ENCODE measurements at places on chromosomes 3 and 15.

DNA sequence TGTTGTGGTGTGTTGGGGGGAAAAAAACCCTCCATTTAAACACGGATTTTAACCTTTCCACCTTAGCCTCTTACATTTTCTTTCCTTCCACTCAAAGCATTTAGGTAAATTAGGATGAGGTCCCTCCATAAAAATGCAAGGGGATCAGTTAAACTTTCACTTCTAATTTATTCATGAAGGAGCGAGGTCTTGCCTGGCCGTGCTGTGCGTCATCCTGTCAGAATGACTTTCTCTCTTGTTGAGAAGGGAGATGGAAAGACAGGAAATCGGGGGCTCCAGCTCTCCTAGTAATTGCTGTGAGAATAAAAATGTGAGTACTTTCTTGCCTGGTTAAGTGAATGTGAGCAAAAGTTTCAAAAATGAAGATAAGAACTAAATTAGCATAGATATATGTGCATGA is 962.3 kb upstream of the NR2F2 start:
- no peak for DNase-seq

DNA sequence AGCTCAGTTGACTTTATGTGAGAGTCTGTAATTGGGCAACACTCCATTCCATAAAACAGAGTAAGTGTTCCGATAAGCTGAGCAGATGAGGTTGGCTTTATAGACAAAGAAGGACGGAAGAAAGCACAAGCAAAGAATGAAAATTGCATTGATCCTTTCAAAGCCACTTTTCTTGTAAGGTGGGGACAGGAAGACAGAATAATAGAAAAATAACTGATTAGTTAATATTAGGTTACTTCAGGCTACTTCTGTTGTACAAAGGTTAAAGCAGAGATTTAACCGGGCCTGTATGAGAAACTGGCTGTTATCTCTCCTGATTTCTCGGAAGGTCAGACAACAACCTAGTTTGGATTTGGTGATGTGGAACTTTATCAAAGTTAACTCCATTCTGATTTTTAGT is 15.5 kb upstream of the GPR160 start:
- no peak for DNase-seq

DNA sequence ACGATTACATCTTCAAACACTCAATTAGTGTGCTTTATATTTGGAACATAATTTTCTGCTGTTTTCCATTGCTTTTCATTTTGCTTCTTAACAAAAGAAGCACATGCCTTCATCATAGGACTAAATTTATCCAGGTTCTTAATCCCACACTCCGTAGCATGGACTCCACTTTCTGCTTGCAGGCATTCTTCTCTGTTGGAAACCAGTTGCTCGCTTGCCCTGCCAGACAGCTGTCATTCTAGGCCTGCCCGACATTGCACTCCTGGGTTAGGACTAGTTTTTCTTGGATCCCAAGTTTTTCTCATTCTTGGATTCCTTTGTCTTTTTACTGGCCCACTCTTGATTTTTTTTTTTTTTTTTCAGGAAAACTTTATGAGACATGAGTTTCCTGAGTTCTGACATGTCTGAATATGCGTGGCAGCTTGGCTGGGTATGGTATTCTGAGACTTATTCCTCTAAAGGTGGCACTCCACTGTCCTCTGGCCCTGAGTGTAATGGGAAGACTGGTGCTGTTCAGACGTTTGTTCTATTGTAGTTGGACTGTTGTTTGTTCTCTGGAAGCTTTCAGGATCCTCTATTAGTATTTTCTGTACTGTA is 6.3 kb upstream of the ATP1B3 start:
- no peak for DNase-seq

DNA sequence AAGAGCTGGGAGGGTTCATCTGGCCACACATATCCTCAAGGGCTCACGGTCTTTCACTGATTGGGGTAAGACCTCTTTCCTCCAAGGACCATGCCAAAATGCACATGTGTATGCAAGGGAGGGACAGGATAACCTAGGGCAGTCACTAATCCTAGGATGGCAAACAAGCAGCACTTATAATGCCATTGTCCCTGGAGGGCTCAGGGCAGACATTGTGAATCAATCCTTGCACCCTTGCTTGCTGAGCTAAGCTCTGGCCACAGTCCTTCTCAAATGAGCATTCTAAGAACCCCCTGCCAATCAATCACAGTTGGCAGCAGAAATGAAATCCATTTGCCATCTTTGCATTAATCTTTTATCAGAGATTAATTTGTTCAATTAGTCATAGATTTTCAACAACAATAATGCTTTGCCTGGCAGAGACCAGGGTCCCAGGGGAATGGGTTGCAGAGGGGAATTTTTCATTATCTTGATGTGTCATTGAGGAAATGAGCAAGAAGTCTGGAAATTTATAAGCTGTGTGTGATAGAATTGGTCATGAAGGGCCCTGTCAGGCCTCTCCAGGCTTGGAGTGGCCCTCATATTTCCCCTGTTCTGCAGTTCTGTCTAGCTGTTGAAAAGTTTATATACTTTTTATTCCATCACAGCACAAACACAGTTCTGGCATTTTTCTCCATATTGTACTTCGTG is 57.2 kb upstream of the KY start:
- no peak for DNase-seq

GRCh38 chr3:187624588-187624987 is 45.6 kb downstream of the SST start:
- DNase-seq = no peak

DNA sequence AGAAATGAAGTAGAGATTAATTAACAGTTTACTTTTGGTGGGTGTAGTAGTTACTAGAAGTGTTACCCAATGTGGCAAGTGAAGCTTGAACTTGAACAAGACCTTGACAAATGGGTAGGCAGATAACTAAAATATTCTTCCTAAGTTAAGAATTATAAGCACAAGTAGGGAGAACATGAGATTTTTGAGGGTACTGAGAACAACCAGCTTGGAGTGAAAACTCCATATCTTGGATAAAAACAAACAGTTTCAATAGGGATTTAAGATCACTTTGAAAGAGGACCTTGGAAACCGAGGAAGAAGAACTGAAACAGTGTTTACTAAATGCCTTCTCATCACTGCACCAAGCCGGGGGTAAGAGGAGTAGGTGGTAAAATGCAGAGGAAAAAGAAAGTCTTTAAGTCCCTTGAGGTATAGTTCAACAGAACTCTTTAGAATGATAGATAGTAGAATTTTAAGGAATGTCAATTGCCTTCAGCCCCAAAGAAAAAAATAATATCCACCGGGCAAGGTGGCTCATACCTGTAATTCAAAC is 496.7 kb downstream of the NAALADL2 start:
- no peak for DNase-seq

GRCh38 chr15:89874926-89875564 is 18.7 kb downstream of the AP3S2 start:
- peak; percentile 46 for DNase-seq

DNA sequence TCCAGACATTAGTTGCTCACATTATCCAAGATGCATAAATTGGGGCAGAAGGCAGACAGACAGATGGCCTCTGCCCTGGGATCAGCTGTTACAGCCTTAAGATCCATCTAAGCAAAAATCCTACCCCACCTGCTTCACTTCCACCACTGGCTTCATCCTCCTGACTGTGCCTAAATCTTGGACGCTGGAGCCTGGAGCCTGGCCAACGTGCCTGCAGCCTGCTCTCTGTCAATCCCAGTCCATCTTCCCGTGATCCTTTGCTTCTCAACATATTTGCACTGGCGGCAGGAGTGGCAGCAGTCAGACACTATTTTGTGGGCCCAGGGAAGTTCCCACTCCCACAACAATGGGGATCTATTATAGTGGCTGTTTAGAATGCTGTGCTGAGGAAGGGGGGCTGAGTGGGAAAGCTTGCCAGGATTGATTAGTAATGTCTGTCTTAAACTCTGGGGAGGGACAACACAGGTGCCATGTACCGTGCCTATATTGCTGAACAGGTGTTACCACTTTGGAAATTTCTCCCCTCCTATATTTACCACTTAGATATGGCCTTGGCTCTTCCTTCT is 121.2 kb downstream of the MEGF11 start:
- no peak for DNase-seq

DNA sequence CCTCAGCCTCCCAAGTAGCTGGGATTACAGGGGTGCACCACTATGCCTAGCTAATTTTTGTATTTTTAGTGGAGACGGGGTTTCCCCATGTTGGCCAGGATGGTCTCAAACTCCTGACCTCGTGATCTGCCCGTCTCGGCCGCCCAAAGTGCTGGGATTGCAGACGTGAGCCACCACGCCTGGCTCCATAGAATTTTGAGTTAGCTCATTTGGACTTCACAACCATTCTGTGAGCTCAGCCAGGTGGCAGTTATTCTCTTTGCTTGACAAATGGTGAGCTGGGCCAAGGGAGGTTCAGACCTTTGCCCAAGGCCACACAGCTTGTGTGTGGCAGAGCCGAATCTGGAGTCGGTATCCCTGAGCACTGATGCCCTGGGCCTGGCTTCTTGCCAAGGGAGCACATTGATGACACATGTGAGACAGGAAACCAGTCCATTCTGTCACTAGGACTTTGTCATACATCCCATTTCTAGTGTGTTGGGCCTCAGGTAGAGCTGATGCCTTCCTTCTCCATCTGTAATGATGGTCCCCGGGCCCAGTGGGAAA is 17.6 kb downstream of the PODXL2 start:
- DNase-seq = no peak

DNA sequence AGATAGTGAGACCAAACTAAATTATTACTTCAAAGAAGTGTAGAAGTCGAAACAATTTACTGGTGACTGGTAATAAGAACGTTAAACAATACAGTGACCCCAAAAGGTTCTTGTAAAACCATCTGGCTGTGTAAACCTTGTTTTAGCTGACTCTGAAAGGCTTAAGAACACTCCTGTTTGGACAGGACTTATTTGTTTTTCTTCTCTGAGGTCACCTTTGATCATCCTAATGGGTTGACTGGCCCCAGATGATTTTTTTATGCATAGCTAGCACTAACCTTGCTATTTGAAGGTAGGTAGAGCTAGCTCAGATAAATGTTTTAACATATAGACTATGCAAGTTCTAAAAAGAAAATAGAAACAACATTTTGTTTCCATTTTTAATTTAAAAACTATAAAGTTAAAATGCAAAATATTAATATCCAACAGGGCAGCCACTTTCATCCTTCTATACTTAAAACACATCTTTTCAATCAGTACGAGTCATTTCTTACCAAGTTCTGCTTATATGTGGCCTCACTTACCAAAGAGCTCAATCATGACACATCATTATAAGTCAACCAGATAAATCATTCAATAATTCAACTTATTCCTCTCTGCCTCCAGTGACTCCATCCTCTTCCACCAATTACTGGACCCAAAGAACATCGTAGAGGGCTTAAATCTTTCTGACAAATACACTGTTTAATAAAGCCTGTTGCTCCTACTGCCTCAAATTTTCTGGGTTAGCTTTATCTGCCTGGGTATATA is 158.8 kb downstream of the SSR3 start:
- DNase-seq = no peak

GRCh38 chr15:42069025-42069424 is 25.3 kb downstream of the PLA2G4D start:
- no peak for DNase-seq

GRCh38 chr3:185998136-185998535 is 60.3 kb upstream of the TRA2B start:
- no peak for DNase-seq

DNA sequence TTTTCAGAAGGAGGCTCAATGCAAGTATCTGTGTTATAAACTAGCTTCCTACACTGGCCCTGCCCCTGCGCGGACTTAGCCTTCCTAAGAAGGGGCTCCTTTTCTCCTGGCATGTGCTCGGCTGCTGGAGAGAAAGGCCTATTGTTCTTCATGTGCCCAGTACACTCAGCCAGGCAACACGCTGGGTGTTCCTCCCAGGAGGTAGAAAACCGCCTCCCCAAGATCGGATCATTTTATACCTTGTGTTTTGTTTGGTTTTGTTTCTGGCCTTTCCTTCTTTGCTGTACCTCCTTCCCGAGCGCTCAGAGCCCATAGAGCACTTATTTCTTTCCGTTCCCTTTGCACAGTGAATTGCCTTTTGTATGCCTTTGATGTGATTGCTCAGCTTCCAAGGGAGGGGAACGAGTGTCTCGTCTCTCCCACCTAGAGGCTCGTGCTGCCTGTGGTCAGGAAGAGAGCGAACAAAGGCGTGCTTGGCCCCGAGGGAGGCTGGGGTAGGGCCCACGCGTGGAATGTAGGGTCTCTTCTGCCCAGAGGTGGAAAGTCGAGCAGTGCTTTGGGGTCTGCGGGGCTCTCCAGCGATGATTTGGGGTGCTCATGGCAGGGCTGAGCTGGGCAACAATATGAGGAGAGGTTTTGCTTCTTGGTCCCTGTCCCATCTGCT is 30.0 kb downstream of the CCNL1 start:
- DNase-seq = no peak

DNA sequence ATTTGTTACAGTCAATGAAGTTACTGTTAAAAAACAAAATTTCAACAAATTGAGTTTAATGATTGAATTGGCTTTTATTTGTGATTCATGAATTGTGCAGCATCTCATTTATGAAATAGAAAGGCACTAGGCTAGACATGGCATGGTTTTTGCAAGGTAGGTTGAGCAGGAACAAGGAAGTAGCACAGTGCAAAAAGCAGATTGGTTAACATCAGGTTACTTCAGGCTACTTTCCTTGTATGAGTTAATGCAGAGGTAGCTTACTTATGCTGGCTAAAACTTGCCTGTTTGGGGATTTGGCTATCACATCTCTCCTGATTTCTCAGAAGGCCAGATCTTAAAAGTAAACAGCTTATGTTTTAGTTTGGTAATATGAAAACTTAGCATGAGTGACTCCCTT is 23.0 kb upstream of the SV2B start:
- DNase-seq = no peak

GRCh38 chr3:9452417-9452816 is 55.0 kb downstream of the SETD5 start:
- DNase-seq = no peak

DNA sequence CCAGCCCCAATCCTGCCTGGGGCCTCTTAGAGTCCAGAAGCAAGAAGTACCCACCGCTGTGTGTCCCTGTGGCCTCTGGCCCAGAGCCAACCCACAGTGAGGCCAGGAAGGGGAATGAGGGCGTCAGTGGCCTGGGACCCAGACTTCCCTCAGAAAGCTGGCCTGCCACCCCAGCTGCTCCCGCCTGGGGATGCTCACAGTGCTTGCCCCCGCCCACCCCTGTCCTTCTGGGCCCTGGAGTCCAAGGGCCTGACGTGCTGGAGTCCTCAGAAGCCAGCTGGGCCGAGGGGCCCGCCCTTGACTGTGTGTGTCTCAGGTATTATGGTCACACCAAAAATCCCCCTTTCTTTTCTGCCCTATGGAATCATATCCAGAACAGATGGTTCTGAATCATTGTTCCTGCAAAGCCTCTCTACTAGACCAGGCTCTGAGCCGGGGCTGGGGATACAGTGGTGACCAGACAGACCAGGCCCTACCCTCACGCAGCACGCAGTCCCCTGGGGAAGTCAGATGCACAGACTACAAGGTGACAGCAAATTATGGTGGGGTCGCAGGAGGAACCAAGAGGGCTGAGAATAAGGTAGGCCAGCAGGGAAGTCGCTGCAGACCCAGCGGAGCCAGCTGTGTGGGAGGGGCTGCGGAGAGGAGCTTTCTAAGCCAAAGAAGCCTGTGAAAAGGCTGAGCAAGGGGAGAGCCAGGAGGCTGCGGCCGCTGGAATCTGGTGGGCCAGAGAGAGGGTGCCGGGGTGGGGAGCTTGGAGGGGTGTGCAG is 99.1 kb downstream of the VGLL4 start:
- no peak for DNase-seq
